ENCODE measurements at places on chromosomes 16 and 17.
A peak's percentile ranks its signal among the peaks of the same experiment; 100 is the strongest.

DNA sequence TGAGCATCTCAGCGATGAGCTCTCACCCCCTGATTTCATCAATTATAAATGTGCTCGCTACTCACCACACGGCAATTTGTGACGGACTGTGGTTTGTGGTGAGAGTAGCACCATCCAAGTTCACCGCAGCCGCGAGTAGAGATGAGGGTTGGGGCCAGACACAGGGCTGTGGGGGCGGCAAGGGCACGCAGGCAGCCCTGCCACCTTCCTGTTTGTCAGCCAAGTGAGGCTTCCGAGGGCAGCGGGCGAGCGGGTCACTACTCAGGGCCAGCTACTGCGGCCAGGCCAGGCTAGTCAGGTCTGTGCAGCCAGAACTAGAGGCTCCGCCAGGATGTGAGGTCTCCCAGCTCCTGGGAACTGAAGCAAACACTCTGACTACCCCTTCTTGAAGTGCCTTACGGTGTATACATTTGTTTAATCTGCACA lies 39.6 kb upstream of the MEOX1 start:
- DNase-seq, result peak; percentile 83

- peak; percentile 38 for DNase-seq
Measured at GRCh38 chr17:74864866-74865395, 5.2 kb upstream of the GRIN2C start.

DNA sequence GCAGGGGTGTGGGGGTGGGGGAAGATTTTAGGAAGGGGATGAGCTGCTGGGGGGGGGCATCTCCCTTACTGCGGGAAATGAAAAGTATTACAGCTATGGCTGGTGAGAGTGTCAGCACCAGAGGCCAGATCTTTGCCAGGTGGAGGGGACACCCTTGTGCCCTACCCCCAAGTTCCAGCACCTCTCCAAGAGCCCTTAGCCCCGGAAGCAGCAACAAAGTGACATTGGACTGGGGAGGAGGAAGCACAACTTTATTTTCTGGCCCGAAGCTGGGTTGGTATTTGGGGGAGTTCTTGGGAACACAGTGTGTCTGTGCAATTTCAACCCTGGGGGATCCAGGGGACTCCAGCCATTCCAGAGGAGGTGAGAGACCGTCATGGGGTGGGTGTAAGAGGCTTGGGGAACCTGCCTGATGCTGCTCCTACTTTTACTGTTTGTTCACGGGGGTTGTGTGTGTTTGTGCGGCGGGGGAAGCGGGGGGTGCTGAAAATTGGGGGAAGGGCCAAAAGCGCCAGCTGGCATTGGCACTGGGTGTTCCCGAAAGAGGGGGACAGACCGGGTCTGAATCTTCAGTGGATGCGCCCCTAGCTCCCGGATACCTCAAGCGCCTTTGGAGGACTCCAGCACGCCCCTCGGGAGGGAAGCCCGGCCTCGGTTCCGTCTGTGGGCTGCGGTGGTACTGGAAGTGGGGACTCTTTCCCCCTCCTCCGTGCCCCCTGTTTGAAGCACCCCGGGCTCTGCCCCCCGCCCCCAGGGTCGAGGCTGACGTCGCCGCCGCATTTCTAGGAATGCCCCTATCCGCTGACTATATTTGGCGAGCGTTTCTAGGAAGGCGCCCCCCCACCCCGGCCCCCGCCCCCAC lies 230.3 kb downstream of the MRTFB start:
- no peak for DNase-seq

DNA sequence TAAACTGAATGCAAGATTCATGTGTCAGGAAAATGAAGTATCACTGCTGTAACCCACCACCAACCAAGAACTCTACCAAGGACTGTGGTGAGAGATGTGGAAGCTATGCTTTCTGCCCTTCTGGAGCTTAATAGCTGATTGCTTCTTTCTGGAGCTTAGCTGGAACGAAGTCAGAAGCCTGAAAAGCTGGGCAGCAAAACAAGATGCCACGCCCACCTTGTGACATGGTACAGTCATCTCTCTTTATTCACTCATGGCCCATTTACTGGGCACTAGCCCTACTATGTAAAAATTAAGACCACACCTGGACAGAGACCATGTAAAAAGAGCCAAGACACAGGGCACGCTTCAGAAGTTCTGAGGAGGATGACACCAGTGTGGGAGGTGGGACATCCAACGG lies 48.1 kb downstream of the TEX2 start:
- DNase-seq, result no peak

DNA sequence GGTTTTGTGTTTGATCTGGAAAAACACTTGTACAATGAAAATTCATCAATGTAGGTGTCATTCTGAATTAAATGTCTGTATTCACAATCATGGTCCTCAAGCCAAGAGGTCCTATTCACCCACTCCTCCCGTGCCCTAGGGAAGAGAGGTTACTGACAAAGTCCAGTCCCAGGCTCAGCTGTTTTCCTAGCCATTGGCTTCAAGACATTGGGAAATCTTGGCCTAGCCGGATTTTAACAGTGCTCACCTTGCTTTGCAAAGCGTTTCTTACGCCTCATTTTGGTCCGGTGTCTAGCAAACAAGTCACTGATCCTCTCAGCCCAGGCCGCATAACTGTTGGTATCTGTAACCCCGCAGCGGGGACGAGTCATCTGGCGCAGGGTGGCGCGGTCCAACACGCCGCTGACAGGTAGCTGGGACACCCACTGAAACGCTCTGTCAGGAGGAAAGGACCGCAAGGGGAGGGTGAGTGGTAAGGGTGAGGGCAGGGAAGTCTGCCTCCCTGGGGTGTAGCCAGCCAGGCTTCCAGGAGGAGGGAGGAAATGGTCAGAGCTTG lies 16.7 kb downstream of the MMP28 start:
- DNase-seq, result no peak

DNA sequence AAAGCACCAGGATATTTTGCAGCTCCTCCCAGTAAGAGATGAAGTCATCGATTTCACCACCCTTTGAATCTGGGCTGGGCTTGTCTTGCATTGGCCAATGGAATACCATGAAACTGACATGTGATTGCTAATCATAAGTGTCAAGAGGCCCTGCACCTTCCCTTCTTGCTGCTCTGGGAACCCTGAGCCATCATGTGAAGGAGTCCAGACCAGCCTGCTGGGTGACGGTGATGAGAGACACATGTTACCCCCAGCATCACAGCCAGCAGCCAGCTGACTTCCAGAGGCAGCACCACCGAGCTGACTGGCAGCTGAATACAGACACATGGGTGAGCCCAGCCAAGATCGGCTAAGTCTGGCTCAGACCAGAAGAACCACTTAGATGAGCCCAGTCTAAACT lies 43.6 kb upstream of the CACNG4 start:
- DNase-seq, result no peak

DNA sequence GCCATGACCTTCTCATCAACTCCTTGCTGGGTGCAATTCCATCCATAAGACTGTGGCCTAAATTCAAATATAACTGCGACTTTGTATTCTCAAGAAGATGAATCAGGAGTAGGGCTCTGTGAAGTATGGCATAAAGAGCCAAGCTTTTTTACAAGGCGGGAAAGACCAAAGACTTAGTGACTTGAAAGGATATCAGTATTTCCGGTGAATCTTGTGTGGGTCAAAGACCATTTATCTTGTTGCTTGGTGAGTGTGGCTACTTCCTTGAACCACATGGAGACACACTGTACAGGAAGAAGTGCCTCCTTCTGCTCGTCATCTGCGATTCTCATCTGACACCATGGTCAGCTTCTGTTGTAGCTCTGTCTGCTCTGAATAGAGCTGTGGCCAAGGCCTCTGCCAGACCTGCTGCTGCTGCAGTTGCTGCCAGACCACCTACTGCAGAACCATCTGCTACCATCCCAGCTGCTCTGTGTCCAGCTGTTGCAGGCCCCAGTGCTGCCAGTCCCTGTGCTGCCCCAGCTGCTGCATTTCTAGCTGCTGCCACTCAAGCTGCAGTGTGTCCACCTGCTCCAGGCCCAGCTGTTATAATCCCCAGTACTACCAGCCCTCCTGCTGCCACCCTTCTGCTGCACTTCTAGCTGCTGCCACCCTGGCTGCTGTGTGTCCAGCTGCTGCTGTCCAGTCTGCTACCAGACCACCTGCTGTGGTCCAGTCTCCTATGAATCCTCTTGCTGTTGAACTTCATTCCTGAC lies 6.1 kb upstream of the KRTAP2-4 start:
- DNase-seq, result no peak

DNA sequence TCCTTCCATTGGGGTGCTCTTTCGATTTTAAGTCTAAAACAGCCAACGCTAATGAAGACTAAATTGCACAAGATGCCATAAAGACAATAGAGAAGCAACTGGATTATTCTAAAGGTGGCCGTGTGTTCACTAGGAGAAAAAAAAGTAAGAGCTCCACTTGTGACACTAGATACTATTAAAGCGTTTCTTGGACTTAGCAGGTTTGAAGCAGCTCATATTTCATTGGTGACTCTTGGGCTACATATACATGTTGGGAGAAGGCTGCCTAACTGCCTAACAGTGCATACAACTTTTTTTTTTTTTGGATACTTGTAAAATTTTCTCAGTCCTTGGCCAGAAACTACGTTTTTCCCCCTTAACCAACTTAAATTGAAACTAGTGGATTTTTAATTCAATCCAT lies 111.8 kb upstream of the NOG start:
- DNase-seq, result no peak

DNA sequence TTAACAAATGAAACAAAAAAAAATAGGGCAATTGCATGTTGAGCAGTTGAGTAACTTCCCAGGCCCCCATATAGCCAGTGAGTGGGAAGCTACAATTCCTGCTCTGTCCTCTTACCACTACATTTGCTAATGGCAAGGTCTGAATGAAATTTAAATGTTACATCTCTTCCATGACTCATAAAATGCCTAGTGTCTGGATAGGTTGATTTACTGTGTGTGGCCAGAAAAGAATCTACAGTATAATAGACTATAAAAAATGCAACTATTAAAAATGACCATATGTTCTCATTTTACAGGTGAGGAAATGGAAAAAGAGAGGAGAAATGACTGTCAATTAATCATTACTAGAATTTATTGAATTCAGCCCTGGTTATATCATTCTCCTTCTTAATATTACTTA lies 1199.3 kb downstream of the CDH11 start:
- no peak for DNase-seq

- no peak for DNase-seq
Measured at GRCh38 chr17:57666201-57666870, 78.8 kb downstream of the CCDC182 start.

GRCh38 chr17:41058741-41059140 lies 1.2 kb downstream of the KRTAP2-3 start:
- DNase-seq, result no peak

DNA sequence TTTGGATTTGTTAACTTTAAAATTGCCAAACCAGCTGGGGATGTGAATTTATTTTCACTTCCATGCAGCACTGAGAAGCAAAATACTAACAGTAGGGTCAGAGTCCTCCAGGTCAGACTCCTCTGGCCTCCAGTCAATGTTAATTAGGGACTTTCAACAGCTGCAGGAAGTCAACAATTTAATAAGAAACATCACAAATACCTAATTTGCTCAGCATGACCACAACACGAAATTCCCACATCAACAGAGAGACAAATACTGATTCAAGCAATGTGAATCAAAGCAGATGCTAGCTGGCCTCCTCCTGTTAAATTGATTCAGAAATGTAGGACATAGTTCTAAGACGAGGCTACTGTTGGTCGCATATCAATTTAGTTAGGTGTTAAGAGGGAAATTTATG lies 111.7 kb downstream of the ABCA8 start:
- DNase-seq, result no peak

DNA sequence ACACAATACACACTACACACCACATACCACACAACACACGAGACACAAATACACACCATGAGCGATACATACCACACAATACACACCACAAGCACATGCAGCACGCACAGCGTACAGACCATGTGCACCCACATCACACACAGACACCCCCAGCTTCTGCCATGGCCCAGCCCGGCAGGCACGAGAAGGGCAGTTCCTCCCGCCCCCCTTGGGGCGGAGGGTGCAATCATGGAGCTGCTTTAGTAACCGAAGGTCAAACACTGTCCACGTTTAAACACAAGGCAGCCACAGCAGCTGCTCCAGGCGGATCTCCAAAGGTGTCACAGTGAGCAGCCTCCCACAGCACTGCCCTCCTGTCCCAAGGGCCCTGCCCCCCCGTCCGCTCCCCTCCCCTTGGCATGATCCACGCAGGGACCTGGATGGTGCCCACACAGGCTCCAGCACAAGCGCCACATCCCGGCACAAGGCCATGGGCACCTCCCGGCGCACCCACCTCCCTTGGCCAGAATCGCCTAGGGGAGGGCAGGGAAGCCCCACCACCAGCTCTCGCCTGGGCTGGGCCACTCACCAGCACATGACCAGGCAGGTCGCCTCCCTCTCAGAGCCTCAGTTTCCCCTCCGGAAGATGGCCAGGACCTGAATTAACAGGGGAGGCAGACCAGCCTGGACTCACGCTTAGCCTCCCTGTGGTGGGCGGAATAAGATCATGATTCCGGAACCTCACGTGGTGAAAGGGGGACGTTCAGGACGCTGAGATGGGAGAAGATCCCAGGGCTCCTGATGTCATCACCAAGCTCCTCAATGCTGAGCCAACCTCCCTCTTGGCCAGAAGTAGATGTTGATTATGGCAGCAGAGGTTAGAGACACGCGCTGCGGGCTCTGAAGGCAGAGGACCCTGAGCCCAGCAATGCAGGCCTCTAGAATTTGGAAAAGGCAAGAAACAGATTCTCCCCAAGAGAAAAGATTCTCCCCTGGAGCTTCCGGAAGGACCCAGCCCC lies 32.6 kb upstream of the ZNF469 start:
- no peak for DNase-seq

DNA sequence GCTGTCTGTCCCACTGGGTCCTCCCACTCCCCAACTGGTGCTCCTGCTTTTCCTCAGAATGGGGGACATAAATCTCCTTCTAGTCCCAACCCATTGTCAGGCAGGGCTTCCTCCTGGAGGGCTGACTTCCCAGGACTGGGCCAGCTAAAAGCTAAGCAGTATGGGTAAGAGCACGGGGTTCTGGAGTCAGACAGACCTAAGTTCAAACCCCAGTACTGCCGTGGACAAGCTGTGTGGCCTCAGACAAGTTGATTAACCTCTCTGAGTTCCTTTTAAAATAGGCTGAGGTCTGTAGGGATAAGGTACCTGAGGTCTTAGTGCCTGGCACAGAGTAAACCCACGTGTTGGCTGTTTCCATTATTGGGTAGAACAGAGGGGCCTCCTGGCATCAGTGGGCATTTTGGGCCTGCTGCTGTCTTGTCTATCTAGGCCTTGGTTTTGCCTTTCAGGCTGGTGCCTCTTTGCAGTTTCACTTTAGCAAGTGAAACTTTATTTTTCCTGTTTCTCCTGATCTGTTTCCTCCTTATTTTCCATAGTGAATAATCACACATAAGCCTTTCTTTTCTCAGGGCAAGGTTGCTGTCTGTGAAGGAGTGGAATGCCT lies 114.6 kb downstream of the PRKCB start:
- no peak for DNase-seq

DNA sequence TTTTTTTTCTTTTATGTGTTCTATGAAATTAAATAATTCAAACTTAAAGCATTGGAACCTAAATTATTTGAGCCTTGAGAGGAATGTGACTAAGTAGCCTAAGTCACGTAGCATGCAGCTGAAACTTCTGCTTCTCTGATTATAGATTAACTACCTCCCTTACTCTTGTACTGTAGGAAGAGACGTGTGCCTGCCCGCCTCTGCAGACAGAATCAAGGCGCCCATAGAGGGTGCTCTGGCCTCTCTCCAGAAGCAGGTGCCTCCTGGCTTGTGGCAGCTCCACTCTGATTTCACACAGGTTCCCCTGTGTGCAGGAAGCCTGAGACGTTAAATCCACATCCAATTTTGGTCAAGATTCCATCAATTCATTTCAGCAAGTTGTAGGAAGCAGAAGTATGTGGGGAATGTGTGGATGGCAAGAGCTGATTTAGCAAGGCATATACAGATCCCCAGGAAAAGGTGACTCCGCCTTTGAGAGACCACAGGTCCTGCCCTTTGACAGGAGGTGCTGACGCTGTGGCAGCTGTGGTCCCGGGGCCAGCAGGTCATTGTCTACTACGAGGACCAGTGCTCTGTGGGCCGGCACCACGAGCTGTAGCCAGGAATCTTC lies 1418.8 kb downstream of the CDH11 start:
- no peak for DNase-seq

All from NK-92 treated with Interleukin-12 subunit alpha and Interleukin-12 subunit beta, amount 100 ng/mL, for 24 hours (cell line).